ENCODE measurements at places on chromosomes 5 and 9.
A peak's percentile ranks its signal among the peaks of the same experiment; 100 is the strongest.

DNA sequence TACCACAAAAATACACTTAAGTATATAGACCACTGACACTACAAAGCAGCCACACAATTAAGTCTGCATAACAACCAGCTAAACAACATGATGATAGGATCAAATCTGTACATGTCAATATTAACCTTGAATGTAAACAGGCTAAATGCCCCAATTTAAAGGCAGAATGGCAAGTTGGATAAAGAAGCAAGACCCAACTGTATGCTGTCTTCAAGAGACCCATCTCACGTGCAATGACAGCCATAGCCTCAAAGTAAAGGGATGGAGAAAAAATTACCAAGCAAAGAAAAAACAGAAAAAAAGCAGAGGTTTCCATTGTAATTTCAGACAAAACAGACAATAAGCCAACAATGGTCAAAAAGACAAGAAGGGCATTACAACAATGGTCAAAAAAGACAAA lies 77.3 kb upstream of the APC start:
- DNase-seq = no peak

- no peak for DNase-seq
Observed at GRCh38 chr5:126953640-126954039, 76.7 kb downstream of the MARCHF3 start.

DNA sequence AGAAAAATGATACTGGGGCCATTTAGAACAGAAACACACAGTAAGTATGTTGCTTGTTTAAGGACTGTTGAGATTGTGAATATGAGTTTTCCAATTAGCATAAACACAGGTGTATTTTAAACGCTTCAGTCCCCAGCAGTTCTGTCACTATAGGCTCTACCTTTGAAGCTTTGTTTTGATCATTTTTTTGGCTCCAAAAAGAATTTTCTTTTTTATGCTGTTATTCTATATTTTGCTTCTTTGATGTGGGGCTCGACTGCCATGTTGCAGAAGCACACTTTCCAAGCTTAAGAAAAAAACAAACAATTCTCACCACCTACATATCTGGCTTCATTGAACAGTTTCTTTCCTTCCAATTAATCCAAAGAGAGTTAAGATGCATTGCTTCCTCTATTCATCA lies 131.0 kb upstream of the DMAC1 start:
- no peak for DNase-seq

DNA sequence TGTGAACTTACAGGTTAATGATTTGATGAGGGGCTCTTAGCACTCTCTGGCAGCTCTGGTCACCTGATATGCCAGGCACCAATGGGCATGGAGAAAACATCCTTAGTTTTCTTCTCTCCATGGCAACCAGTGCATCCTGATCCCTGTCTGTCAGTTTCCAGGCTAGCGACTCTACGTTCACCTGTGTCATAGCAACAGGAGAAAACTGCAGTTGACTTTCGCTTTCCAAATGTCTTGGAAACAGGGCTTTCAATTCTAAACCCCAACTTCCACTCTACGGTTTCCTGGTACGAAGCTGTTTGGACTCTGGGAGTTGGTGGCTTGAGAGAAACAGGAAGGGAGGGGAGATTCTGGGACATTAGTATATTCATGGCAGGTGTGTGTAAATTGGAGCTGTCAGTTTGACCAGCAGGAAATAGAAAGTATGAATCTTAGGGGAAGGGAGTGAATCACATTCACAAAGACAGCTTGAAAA lies 74.4 kb downstream of the SLC28A3 start:
- DNase-seq = no peak

DNA sequence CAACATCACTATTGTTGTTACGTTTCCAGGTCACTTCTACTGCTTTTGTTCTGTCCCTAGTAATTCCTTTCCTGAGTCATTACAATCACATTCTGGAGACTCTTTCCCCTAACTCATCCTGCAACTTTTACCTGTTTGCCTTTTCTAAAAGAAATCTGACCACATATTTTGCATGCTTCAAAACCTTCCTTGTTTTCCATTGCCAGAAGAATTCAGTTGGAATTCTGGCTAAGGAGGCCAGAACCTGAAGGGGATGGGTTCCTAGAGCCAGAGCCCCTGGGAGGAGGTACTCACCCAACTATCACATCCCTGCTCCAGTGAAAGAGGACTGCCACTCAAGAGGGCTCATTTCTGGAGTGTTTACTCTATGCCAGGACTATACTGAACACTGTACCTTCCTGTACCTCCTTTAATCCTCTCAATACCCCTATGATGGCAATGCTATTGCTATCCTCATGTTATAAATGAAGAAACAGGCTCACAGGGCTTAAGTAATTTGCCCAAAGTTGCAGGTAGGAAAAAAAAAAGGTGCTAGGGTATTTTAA lies 42.8 kb upstream of the MAST4 start:
- DNase-seq = no peak

DNA sequence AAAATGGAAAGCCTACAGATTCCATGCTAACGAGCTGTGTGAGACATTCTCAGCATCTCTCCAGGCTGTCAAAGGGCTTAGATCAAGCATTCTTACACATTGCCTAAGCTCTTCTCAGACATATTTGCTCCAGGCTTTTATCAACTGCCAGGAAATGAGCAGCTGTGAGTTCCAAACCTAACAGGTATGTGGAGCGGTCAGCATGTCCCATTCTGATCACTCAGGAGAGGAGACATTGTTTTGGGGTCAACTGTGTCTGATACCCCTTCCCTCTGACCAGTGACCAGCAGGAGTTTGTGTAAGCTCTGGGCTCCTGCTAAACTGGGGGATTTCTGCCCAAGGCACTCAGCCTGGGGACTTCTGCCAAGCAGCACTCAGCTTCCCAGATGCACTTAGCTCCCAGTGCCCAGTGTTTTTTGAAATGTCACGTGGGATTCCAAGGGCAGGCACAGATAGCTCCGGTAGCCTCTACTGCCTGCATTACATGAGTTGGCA lies 229.1 kb downstream of the SEC61B start:
- DNase-seq = no peak

DNA sequence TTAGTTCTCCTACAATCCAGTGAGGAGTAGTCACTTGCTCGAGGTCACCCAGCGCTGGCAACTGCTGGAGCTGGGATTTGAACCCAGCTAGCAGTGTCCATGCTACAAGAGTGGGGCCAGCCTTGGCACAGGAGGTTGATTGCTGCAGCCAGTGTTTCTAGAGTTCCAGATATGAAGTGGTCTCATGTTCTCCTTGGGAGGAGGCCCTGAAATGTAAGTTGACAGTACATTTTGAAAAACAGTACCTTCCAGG lies 802 bp downstream of the CCDC107 start:
- DNase-seq = no peak

- no peak for DNase-seq
Observed at GRCh38 chr5:104265531-104266140, 703.0 kb upstream of the NUDT12 start.

DNA sequence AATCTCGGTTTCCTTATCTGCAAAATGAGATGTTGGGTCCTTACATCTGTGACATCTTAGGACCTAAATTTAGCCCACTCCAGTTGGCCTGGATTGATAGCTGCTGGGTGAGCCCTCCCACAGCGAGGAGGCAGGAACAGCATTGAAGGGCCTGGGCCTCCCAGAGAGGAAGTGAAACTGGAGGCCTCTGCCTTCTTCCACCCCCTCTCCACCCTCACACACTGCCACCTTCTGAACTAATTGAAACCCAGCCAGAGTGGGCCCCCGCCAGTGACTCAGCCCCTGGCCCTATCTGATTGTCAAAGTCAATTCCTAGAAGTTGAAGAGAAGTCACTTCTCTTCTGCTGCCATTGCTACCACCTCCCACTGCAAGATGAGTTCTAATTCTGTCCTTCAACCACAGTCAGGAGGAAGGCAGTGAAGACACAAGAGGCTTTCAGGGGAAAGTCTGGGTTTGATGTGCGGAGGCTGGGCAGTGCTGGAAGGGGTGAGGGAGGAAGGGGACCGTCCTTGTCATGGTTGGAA lies 55.2 kb upstream of the NEK6 start:
- DNase-seq = peak; percentile 71

GRCh38 chr9:89743216-89743572 lies 138.4 kb downstream of the GADD45G start:
- no peak for DNase-seq

GRCh38 chr5:81253875-81254274 lies 20.8 kb downstream of the CKMT2 start:
- DNase-seq = no peak

DNA sequence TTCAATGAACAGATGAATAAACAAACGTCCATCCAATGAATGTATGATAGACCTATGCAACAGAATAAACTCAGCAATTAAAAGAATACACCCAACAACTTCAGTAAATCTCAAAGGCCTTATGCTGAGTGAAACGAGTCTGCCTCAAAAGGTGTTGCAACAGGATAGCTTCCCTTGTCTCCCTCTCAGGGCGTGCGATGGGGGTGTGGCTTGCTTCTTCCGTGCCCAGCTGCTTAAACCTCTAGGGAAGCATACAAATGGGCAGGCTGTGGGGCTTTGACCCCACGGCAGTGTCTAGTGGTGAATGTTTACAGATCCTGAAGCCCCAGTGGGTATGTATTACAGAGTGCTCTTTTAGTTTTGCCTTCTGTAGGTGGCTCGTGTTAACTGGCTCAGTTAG lies 87.0 kb upstream of the CCL21 start:
- DNase-seq = no peak

- DNase-seq = no peak
Observed at GRCh38 chr5:88732181-88732633, 150.8 kb downstream of the MEF2C start.
